ENCODE measurements at places on chromosomes 7 and 10.
A peak's percentile ranks its signal among the peaks of the same experiment; 100 is the strongest.

- DNase-seq = no peak
Observed at GRCh38 chr7:5214641-5215040, 24.6 kb downstream of the WIPI2 start.

- DNase-seq = no peak
Observed at GRCh38 chr10:118924493-118924892, 105.0 kb upstream of the NANOS1 start.

GRCh38 chr7:131649003-131649541 is 92.6 kb upstream of the PODXL start:
- no peak for DNase-seq

DNA sequence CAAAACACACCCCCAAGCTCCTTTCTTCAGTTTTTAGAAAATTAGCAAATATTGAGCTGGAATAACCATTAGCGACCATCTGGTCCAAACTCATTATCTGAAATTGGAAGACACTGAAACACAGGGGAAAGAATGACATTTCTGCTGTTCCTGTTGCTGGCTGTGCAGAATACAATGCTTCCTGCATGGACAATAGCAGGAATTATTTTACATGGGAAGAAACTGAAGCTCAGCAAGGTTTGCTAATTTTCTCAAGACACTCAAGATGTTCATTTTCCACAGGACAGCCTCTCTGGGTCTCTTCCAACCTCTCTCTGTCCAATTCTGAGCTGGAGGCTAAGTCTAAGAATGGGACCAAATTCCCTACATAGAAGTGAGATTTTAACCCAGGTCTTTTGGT is 81.9 kb upstream of the TNS3 start:
- DNase-seq = no peak

DNA sequence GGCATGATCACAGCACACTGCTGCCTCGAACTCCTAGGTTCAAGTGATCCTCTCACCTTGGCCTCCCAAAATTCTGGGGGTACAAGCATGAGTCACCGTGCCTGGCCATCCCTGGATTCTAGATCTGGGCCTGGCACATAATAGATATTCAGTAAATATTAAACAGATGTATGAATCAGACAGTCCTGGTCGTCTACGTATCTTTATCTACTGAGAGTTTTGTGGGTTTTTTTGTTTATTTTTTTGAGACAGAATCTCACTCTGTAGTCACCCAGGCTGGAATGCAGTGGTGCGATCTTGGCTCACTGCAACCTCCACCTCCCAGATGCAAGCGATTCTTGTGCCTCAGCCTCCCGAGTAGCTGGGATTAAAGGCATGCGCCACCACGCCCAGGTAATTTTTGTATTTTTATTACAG is 24.3 kb upstream of the ITGB1 start:
- DNase-seq = peak; percentile 80

DNA sequence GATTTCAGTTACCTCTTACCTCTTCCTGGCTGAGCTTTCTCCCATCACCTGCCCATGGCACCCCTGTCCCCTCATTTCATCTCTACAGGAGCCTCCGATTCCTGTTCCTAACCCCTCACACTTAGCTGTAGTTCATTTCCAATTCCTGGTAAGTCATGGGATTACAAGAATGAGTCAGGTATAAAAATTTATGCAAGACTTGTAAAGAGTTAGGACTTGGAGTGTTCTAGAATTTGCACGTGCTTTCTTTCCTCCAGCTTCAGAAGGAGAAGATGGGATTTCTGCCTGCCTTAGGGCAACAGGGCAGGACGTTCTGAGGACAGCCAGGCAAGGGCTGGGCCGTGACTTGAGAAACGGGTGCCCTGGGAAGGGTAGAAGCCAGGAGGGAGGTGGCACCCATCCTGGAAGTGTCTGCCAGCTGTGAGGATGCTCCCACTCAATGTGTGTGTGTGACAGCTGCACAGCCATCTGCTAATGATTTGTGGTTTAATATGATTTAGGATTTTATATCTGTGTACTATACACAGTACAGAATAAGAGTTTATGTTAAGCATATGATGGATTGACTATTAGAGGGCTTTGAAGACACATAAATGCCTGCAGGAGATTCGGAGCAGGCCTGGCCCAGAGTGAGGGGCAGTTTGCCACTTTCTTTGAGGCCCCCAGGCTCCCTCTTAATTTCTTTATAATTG is 81.5 kb upstream of the VIPR2 start:
- DNase-seq = no peak

DNA sequence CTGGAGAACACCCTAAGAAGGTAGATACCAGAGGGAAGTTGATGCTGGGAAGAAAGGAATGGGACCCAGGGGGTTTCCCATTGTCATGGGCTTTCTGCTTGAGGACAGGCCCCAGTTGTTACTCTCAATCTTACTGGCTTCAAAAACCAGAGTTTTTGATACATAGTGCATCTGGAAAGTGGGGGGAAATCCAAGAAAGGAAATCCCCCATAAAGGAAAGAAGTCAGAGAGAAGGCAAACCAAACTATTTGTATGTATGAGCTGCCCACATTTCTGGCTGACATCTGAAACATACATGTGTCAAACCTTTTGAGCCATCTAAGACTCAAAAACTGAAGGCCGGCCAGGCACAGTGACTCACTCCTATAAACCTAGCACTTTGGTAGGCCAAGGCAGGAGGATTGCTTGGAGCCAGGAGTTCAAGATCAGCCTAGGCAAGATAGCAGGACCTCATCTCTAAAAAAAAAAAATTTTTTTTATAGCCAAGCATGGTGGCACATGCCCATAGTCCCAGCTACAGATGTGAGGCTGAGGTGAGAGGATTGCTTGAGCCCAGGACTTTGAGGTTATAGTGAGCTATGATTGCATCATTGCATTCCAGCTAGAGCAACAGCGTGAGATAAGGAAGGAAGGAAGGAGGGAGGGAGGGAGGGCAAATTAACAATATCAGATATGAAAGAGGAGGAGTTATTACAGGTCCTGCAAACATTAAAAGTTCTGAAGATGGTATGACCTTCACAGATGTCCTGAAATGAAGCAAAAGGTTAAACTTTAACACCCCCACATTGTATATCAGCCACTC is 6.7 kb upstream of the COA1 start:
- DNase-seq = no peak

All from fibroblast of skin of left biceps (primary cell).